ENCODE measurements at places on chromosomes 12 and 14.

GRCh38 chr14:104215706-104216334, 77.4 kb downstream of the KIF26A start:
- DNase-seq: no peak

DNA sequence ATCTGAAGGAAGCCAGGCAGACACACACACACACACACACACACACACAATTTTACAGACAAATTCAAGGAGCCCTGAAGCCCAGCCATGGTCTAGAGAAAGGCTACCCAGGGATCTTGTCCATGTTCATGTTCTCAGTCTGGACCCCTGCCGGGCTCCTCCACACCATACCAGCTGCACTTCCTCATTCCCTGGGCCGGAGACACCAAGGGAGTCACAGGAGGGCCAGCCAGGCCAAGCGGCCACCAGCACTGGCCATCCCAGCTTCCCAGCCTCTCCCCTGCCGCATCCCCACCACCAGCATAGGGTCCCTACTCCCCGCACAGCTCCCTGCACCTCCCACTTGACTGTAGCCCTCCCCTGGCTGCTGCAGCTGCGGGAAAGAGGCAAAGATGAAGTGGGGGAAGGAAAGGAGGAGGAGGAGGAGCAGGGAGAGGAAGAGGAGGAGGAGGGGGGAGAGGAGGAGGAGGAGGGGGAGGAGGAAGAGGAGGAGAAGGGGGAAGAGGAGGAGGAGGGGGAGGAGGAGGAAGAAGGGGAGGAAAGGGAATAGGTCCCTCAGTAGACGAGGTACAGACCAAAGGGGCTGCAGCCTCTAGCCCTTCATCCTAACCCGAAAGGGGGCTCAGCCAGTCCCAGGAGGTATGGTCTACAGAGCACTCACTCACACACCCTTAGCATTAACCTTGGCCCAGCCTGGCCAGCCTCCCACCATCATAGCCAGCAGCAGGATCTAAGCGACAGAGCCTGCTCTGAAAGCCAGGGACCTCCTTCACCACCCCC, 293.2 kb downstream of the DPF3 start:
- no peak for DNase-seq

GRCh38 chr12:52320784-52321400, at the start of gene KRT83:
Gene KRT83 (minus strand): TSS chr12:52321398. CDS start chr12:52321335, 63 bp downstream.
- DNase-seq: no peak

DNA sequence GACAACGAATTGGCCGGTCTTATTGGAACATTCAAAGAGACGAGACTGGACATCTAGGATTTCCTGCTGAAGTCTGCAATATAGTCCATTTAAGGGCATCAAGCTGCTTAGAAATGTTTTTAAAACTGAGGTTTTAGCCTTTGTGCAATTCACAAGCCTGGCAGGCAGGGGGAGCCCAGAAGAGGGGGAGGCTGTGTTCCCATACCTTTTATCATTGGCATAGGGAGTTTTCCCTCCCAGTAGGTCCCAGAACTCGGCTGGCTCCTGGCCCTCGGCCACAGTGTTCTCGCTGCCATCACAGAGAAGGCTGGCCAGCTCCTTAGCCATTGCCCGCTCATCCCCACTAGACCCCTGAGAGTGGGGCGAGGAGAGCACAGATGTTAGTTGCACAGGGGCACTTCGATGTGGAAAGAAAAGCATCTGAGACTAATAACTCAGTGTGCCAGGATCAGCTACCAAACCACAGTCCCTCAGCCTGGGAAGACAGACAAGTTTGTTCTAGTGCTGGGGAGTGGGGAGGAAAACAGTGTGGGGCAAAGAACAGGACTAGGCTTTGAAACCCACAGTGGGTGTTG, 15.1 kb downstream of the AVIL start:
- no peak for DNase-seq

GRCh38 chr12:4191642-4192041, 81.9 kb upstream of the CCND2 start:
- no peak for DNase-seq

DNA sequence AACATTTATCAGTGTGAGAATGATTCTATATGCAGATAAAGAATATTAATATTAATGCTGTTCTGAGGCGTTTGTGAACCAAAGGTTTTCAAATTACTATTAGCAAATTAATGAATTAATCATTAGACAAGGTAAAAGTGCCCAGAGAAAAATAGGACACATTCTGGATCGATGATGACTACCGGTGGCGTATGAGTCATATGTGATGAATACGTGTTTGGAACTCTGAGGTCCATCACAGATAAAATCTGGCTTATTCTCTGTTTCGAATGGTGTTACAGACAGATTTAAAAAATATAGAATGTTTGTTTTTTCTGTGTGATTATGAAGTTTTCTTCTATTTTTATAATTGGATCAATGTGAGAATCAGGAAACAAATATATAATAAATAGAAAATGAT, 79.2 kb upstream of the RTL1 start:
- no peak for DNase-seq

GRCh38 chr12:50620109-50620977, 115.6 kb downstream of the DIP2B start:
- peak; percentile 60 for DNase-seq

DNA sequence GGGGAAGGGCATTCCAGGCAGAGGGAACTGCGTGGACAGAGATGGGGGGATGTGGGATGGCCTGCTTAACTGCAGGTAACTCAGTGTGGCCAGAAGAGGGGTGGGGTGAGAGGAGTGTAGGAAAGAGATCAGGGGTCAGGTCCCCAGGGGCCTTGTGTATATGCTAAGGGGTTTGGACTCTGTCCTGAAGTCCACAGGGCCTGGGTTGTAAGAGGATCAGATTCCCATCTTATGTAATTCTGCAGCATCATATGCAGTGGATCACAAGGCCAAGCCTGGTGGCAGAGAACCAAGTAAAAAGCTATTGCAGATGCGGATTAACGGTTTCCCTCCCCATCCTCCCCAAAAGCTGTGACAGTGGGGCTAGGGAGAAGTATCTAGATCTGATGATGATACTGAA, 8.7 kb downstream of the TCTN1 start:
- no peak for DNase-seq

DNA sequence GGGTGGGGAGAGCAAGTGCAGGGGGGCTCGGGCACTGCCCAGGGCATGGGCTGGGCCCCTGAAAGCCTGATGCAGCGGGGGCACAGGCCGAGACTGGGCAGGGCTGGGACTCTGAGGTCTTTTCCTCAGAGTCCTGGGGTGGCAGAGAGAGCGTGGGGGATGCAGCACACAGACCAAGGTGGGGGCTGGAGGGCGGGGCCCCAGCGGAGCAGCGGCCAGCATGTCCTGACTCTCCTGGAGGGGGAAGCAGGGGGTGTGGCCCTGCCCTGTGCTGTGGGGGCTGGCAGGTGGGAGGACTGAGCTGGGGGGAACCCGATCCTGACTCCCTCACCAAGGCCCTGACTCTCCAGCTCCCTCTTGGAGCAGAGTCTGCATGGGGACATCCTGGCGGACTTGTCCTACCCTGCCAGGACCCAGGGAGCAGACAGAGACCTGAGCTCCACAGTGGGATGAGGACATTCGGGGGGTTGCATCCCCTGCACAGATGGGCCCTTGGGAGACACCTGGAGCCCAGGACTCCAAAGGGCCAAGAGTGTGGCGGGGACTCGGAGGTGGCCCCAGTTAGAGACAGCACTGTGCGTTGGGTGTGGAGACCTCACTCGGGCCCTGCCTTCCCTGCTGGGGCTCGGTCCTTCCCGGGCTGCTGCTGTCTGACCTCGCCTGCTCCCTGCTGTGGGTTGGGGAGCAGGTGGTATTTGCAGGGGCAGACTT, 326.1 kb downstream of the TMEM121 start:
- DNase-seq: no peak

DNA sequence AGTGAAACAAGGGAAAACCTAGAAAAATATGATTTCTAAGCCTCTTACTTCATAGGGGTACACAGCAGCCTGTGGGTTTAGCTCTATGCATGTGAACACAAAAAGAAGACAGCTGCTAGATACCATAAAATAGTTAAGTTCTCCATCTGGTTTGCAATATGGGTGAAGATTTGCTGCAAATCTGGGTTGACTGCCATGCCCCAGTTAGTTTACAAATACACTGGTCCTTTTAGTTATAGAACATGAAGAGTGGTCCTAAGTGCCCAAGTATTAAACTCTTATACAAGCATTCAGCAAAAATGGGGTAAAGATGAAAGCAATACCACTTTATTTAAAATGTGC, 176.1 kb downstream of the AEBP2 start:
- no peak for DNase-seq

DNA sequence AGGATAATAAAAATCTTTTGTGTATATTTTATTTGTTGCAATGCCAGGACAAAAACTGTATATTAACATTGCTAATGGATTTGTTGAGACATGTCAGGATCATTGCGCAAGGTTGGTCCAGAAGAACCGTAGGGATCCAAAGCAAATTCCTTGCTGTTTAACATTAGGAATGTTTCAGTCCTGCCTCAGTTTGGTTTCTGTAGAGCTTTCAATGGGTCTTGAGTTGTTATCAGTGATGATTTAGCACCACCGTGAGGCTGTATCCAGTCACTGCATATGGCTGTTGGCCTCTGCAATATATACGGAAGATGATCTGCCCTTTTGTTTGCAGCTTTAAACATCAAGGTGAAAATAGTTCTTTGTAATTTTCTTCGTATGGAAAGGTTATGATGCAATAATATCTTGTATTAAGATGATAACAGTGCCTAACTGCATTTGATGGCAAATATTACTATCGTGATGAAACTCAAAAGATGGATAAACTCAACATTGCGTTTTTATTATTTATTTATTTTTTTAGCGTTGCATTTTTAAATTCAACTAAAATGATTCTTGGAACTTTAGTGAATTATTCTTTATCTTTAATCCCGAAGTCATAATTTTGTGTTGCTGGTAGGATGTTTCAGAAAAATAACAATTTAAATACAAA, 231.2 kb downstream of the AKAP6 start:
- DNase-seq: peak; percentile 66

GRCh38 chr12:12689647-12690300, 6.2 kb downstream of the GPR19 start:
- no peak for DNase-seq

DNA sequence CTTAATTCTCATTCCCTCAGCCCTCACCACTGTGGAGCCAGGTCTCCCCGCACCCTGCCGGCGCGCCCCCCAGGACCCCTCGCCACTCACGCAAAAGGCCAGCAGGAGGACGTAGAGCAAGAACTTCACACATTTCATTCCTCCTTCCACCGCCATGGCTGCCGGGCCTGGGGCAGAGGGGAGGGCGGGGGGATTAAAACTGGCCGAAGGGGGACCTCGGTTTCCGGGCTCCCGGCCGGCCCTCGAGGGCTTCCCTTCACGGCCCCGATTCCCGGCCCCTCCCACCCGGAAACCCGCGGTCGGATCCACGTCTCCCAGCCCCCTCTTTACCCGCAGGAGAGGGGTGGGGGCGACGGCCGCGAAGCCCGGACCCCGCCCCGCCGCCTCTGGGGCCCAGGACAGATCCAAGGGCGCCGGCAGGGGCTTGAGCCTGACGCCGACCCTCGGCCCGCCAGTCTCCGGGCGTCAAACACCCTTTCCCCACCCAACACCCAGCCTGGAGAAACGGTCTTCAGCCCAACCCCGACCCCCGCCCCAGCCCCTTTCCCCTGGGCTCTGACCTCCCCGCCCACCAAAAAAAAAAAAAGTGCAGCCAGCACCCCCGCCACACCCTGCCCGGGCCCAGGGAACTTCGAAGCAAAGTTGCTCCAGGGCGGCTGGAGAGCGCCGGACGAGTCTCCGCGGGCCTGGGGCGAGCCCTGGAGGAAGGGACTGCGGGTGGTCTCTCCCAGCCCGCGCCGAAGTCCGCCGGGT, 447 bp downstream of the CD63 start:
- DNase-seq: no peak

GRCh38 chr12:64903479-64904152, 79.2 kb downstream of the TBC1D30 start:
- no peak for DNase-seq

DNA sequence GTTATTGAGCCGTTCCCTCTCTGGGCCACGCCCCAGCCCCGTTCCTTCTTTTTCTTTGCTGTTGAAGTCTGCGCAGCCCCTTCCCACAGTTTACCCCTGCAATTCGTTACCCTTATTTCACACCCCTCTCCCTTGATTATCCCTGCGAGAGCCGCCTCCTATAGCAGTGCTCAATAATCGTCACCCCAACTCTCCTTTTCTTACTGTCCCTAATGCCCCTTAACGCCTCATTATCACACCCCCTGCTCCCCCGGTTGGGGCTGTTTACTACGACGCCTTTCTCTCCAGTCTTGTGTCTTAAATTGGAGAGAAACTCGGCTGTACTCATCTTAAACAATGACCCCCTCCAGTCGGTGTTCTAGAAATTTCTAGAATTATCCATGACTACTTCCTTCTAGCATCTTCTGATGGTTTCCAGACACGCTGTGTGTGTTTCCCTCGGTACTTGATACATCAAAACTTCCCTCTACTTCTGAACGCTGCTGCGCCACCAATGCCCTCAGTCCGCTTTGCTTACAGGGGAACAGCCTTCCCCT, 713 bp upstream of the FBXL14 start:
- no peak for DNase-seq

GRCh38 chr12:120939523-120939922, 35.4 kb upstream of the SPPL3 start:
- no peak for DNase-seq

GRCh38 chr14:97456958-97457357, 659.8 kb downstream of the VRK1 start:
- no peak for DNase-seq

DNA sequence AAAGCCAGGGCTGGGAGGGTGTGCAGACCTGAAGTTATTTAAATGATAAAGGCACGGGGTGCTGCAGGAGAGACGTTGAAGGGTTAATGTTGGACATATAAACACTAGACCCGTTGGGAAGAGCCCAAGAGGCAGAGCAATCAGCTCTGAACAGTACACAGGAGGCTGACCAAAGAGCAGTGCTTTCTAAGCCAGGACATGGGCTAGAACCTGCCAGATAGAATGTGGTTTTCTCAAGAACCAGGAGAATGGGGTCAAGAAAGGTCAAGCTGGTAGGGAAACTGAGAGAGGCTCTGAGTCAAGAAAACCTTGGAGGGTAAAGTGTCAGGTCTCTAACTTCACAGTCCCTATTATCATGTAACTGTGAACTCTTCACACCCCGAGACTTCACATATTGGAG, 143.2 kb upstream of the EEA1 start:
- DNase-seq: no peak

GRCh38 chr14:93490001-93490400, 59.3 kb downstream of the UNC79 start:
- no peak for DNase-seq

GRCh38 chr14:79961197-79961596, 250.1 kb downstream of the DIO2 start:
- DNase-seq: no peak

GRCh38 chr12:24979976-24980730, 31.3 kb upstream of the BCAT1 start:
- no peak for DNase-seq

GRCh38 chr12:79895071-79895470, 39.8 kb downstream of the PPP1R12A start:
- DNase-seq: no peak

- DNase-seq: no peak
Measured at GRCh38 chr12:114776731-114777442, 92.9 kb upstream of the TBX3 start.

DNA sequence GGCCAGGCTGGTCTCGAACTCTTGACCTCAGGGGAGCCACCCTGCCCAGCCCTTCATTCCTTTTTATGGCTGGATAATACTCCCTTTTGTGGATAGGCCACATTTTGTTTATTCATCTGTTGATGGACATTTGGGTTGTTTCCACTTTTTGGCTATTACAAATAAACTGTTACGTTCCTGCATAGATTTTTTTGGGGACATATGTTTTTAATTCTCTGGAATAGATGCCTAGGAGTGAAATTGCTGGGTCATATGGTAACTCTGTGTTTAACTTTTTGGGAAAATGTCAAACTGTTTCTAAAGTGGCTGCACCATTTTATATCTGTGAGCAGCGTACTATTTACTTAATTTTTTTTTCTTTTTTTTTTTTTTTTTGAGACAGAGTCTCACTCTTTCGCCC, 9.8 kb downstream of the KMT5A start:
- no peak for DNase-seq
